ENCODE measurements at places on chromosomes 6 and 20.
A peak's percentile ranks its signal among the peaks of the same experiment; 100 is the strongest.

DNA sequence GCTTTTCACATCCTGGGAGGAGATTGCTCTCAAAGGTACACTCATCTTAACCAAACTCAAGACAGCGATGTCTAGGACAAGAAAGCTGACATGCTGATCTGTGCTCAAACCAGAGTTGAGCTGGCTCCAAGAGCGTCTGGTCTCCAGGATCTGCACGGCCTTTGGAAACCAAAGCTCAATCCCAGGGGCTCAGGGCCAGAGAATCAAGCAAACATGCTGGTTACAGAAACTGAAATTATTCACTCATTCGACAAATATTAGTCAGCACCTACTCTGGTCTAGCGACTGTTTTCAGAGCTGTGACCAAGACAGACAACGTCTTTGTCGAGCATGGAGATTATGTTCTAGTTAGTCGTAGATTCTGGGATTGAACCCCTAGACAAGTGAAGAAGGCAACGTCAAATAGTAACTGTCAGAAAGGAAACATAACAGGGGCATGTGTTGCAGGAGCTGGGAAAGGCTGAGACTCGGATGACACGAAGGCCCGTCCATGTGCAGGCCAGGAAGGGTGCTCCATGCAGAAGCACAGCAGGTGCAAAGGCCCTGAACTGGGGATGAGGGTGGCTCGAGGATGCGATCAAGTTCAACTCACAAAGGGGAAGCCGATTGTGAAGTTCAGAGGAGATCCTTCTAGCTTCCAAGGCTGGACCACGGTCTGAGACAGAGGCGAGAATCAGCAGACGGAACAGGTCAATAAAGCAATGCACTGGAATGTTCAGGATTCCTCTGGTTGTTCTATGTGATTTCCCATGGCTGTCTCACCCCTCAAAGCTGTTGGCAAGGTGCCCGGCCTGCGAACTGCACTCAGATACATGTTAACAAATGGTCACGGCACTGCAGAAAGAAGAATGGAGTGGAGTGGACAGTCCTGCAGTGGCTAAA is 12.5 kb upstream of the PCK1 start:
- no peak for DNase-seq

DNA sequence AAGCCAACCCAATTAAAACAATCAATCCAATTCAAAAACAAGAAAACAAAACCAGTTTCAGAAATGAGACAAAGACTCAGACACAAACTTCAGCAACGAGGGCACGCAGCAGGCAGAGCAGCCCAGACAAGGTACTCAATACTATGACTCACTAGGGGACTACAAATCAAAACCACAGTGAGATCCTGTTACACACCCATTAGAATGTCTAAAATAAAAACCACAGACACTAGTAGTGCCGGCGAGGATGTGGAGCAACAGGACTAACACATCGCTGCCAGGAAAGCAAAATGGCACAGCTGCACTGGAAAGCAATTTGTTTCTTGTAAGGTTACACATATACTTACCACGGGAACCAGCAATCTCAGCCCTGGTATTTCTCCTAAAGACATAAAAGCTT is 28.4 kb upstream of the MAS1L start:
- peak; percentile 62 for DNase-seq

DNA sequence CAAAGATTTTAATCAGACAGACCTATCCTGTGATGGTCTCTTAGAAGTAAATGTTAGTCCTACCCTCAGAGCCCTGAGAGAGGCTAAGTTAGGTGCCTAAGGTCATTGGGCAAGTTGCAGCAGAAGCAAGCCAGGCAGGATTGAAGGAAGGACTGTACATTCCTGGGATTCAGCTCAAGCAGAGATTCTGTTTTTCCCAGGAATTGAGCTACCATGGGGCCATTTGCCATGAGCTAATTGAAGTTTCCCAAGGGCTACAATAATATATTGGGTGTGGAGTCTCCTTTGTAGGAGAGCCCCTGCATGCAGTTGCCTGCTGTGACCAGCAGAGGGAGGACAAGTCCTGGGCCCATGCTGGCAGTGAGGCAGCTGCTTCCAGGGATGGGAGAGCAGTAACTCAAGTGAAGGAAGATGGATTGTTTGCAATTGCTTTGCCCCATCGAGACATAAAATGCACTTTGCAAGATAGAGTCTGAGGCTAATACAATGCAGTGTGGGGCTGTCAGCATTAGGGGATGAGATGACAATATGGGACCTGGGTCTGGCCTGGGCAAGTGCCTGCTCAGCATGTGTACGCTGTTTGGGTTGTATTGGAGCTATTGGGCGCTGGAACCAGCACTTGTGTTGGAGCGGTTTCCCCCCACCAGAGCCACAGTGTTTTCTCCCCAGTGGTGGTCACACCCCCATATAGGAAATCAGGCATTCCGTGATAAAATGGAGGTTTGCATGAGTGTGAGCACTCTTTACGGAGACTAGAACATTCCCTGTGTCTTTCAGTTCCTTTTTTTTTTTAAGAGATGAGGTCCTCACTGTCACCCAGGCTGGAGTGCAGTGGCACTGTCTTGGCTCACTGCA is 27.9 kb downstream of the DNMT3B start:
- DNase-seq: peak; percentile 82

DNA sequence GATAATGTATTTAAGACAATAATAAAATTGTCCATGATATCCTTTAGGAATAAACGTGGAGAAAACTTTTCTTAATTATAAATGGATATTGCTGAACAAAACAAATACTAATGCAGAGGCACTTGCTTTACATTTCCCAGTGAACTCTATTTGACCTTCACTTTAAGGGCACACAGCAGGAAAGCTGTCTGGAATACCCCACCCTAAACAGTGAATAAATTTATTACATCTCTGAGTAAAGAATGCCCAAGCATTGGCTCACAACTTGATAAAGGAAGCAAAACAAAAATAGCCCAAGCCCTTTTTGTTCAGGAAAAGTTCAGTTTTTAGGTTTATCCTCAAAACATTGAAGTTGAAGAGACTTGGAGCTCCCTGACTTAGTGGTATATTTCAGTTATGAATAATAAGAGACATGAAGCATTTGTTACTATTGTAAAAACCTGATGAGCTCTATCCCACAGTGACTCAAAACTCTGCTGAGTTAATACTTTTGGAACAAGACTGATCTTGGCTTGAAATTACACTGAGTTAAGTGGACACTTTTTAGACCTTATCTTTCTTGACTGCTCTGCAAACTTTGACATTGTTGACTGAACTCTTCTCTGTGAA is 353.9 kb downstream of the BCKDHB start:
- no peak for DNase-seq

GRCh38 chr6:114712129-114712662 is 369.4 kb upstream of the HS3ST5 start:
- no peak for DNase-seq

- no peak for DNase-seq
Observed at GRCh38 chr20:8693709-8694108, 375.2 kb upstream of the PLCB4 start.

GRCh38 chr6:150587637-150588036 is 12.0 kb upstream of the PLEKHG1 start:
- no peak for DNase-seq

- no peak for DNase-seq
Observed at GRCh38 chr6:150310539-150310938, 58.3 kb upstream of the IYD start.

DNA sequence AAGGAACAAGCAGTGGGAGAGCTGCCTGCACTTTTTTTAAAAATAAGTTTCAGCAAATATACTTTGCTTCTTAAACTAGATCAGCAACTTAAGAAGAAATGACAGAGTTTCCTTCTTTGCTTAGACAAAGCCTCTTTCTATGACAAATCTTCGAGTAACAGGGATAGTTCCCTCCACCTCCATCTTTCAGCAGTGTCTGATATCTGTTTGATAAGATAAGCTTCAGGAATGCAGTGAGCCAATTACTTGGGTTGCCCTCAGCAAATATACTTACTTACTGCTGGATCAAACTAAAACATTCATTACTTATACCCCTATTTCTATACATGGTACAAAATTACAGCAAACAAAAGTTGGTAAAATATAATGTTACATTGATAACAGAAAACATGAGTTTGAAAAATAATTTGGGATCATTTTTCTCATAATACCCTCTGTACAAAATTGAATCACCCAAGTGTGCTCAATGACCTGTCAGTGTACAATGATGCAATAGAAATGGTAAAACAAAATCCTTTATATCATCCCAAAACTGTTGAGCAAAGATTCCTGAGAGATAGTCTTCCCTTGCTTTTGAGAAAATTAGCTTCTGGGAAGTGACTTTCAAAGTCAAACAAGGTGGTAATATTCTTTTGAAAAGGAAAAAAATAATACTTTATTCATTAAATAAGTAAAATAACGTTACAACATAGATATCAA is 24.5 kb downstream of the FRK start:
- DNase-seq: no peak

GRCh38 chr20:50226093-50226974 is 35.7 kb downstream of the CEBPB start:
- DNase-seq: peak; percentile 79

DNA sequence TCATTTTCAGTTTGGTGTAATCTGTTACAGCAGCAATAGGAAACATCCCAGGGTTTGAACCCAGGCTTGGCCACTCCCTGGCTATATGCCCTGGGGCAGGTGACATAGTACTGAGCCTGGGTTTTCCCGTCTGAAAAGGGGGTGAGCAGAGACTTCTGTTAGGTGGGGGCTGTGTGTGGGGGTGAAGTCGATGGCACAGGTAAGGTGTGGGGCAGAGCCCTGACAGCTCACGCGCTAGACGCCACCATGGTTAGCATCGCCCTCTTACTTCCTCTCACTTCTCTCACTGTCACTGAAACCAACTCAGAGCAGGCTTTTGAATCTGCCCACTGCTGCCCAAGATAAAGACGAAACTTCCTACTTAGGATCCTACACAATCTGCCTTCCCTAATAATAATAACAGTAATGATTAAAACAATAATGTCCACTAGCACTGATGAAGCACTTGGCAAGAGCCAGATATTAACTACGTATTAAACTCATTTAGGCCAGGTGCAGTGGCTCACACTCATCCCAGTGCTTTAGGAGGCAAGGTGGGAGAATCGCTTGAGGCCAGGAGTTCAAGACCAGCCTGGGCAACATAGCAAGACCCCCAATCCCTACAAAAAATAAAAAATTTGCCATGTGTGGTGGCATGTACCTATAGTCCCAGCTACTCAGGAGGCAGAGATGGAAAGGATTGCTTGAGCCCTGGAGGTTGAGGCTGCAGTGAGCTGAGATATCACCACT is 117.9 kb upstream of the PTPN1 start:
- peak; percentile 50 for DNase-seq

- DNase-seq: no peak
Observed at GRCh38 chr6:159156089-159156488, 13.1 kb upstream of the FNDC1 start.

- DNase-seq: no peak
Observed at GRCh38 chr20:60338556-60338955, 380.3 kb downstream of the CDH26 start.

DNA sequence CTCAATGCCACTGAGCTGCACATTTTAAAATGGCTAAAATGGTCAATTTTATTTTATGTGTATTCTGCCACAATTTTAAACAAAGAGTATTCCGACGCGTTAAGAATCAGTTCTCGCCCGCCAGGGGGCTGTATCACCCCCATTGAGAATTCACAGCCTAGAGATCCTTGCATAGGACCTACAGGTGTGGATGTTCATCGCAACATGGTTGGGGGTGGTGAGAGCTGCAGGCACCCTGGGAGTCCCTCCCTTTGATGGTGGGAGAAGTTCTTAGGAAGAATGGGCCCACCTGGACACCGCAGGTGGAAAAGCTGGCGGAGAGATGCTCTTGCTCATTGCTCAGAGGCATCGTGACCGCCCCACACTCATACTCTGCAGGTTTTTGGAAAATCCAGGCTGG is 63.5 kb downstream of the SLC2A10 start:
- DNase-seq: no peak

DNA sequence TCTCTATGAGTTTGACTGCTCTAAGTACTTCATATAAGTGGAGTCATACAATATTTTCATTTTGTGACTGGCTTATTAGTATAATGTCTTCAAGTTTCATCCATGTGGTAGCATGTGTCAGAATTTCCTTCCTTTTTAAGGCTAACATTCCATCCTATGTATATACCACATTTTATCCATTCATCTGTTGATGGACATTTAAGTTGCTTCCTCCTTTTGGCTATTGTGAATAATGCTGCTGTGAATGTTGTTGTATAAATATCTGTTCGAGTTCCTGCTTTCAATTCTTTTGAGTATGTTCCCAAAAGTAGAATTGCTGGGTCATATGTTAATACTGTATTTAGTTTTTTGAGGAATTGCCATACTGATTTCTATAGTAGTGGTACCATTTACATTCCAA is 79.5 kb downstream of the PTPRA start:
- DNase-seq: no peak

- no peak for DNase-seq
Observed at GRCh38 chr20:19777981-19778380, 19.9 kb downstream of the RIN2 start.

- no peak for DNase-seq
Observed at GRCh38 chr6:152270301-152270925, 366.7 kb downstream of the SYNE1 start.

- no peak for DNase-seq
Observed at GRCh38 chr6:73123632-73124329, 101.5 kb downstream of the KHDC1L start.

DNA sequence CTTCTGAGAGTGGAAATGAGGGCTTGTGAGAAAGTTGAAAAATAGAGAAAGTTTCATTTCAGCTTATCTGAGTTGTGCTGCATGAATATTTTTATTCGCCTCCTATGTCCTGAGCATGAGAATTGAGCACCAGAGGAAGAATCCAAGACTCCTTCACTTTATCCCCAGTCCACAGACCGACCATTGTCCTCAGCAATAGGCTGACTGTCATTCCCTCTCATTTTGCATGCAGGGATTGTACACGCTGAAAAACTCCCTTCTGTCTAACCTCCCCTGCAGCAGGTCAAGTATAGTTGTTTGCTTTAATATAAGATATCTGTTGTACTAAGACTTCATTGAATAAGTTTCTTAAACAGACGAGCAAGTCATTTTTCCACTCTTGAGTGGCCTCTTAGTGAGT is 437.6 kb downstream of the PRKN start:
- DNase-seq: no peak

DNA sequence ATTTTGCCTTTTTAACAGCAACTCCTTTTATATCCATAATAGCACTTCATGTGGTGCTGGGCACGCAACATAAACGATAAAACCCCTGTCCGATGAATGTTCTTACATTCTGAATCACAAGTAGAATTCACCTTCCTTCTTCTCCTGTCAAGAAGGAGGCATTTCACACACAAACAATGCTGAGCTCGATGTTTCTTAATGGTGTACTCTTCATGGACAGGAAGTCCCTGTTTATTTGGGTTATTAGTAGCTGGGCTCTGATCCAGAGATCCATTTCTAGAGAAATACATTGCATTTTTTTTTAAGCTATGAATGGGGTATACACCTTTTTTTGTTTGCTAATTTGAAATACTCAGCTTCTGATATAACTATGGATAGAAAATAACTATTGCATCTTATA is 82.4 kb downstream of the PPP1R3G start:
- DNase-seq: no peak

- no peak for DNase-seq
Observed at GRCh38 chr6:77425216-77425615, 38.1 kb downstream of the HTR1B start.

DNA sequence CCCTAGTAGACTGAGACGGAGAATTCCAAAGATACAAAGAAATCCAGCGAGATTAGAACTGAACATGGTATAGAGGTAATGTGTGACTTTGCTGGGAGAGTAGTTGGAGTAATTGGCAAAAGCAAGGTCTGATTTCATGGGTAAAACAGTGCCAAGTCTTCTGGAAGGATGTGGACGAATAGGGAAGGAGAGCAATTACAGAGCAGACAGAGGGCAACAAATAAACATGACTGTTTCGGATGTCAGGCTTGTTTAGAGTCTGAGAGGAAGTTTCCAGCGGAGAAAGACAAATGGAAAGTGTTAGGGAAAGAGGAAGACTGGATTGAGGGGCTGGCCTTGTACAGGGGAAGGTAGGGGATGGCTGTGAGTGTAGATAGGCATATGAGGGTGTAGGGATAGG is 282.2 kb upstream of the PRND start:
- no peak for DNase-seq
